ENCODE measurements at places on chromosomes 6 and 20.

- no peak for DNase-seq
Measured at GRCh38 chr20:20203784-20204183, 151.5 kb downstream of the CFAP61 start.

DNA sequence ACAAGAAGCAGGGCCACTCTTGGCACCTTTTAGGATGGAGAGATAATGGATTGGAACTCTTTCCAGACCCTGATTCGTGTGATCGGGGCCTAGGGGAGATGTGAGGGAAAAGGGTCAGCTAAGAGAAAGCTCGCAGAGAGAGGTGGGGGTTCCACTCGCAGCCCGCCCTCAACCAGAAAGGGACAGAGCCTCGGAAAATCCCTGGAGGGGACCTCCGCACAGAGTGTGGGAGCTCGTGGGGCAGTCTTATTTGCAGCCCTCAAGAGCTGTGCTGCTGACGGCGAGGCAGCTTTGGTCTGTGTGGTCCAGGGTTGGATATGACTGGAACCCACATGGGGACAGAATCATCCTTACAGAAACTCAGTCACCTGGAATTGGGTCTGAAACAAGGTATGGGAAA, 184.3 kb upstream of the PMEPA1 start:
- DNase-seq: no peak

DNA sequence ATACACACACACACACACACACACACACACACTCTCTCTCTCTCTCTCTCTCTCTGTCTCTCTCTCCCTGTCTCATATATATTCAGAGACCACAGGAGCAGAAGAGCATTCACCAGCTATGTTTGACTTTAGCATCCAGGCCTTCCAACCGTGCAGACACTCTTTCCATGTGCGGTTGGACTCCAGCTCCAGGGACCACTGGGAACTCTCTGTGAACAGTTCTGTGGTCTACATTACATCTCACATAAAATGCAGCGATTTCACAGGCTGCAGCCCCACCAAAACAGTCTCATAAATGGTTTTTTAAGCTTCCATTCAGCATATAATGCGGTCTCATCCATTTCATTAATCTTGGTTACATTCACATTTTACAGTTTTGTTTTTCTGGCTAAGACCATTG, 508.4 kb upstream of the SULF2 start:
- DNase-seq: no peak

- DNase-seq: no peak
Measured at GRCh38 chr20:33169176-33169794, 1.3 kb downstream of the BPIFA2 start.

DNA sequence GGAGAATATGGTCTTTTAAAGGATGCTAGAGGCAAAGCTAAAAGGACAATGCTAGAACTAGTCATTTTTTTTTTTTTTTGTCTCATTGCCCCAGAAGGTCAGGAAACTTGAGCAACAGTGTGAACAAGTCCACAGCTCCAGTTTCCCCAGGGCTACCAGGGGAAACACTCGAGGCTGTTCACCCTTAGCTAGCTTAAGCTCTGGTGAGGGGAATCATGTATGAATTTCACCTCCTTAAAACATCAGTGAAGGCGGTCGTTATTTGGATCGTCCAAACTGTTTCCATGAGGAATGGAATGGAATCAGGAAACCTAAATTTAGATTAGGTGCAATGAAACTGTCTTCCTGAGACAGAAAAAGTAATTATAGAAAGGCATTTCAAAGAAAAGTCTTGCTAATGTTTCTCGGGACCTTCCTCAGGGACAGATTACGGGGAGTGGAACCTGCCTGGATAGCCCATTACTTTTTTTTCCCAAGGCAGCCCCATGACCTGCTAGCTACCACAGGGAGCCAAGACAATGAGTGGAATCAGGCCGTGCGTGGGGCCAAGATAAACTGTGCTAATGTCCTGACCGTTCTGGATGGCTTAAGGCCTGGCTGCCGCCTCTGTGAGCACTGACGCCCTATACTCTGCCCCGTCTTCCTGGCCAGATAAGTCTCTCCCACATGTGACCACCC, 164.8 kb upstream of the SGK1 start:
- no peak for DNase-seq

DNA sequence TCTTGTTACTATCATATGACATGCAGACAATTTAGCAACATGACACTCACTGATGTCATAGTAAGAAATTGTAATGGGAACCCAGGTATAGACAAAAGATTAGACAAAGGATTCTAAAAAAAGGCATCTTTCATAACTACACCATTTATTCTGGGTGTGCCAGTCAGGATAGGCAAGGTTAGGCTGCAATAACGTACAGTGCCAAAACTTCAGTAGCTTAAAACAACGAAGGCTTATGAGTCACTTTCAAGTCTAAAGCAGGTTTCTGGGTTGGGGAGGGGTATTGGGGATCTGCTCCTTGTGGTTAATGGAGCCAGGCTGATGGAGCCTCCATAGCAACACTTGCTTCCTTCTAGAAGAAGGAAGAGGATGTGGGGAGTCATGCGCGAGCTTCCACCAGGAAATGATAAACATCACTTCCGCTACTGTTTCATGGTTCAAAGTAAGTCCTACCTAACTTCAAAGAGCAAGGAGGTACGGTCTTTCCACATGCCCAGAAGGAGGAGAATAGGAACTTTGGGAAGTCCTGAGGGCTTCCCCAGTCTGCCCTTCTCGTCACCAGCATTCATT, 2.0 kb upstream of the GTSF1L start:
- DNase-seq: no peak

- no peak for DNase-seq
Measured at GRCh38 chr6:52310932-52311331, 26.4 kb upstream of the MCM3 start.

GRCh38 chr20:49913399-49914047, 1.8 kb downstream of the SPATA2 start:
- no peak for DNase-seq

- DNase-seq: no peak
Measured at GRCh38 chr6:1464781-1465370, 75.5 kb downstream of the FOXF2 start.

- DNase-seq: no peak
Measured at GRCh38 chr6:24107294-24107693, 18.7 kb upstream of the NRSN1 start.

DNA sequence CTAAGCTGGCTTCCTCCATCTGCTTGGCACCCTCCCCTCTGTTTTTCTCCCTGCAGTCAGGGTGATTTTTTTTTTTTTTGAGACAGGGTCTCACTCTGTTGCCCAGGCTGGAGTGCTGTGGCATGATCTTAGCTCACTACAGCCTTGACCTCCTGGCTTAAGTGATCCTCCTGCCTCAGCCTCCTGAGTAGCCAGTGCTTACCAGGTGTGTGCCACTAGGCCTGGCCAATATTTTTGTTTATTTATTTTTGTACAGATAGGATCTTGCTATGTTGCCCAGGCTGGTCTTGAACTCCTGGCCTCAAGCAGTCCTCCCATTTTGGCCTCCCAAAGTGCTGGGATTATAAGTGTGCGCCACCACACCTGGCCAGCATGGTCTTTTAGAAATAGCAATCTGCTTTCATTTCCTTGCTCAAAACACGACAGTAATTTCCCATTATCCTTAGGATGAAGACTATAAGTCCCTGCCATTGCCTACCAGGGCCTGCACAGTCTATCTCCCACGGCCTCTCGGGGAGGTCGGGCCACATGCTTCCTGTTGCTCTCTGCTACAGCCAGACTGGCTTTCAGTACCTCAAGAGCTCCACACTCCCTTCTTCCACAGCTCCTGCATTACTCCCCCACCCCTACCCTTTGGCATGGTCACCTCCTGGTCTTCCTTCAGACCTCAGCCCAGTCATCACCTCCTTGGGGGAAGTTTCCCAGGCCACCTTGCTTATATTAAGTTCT, 11.1 kb upstream of the CD164 start:
- no peak for DNase-seq
